Stimulated activated CD4-positive, alpha-beta T cell treated with anti-CD3 and anti-CD28 coated beads, Interleukin-2, amount 100 ng/mL, for 4 hours (primary cell): ENCODE measurements at places on chromosomes 2 and 18.

DNA sequence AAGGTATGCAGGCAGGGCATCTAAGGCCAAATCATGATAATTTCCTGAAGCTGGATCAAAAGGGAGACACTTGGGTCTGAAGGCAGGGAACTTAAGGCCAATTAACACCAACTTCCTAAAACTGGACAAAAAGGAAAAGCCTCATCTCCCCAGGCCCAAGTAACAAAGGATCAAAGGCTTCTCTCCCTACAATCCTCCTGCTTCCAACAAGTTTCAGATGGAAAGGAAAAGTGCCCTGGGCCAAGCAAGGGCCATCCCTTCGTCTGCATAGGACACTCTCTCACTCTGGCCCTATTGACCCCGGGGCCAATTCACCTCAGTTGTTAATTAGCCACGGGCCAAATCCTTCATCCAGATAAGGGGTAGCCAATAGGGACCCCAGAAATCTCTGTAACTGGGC is 1335.8 kb upstream of the CDH2 start:
- no peak for DNase-seq

GRCh38 chr2:232571026-232571474 is 20.6 kb downstream of the EIF4E2 start:
- DNase-seq, result no peak

GRCh38 chr2:196783431-196784094 is 15.9 kb downstream of the GTF3C3 start:
- no peak for DNase-seq

DNA sequence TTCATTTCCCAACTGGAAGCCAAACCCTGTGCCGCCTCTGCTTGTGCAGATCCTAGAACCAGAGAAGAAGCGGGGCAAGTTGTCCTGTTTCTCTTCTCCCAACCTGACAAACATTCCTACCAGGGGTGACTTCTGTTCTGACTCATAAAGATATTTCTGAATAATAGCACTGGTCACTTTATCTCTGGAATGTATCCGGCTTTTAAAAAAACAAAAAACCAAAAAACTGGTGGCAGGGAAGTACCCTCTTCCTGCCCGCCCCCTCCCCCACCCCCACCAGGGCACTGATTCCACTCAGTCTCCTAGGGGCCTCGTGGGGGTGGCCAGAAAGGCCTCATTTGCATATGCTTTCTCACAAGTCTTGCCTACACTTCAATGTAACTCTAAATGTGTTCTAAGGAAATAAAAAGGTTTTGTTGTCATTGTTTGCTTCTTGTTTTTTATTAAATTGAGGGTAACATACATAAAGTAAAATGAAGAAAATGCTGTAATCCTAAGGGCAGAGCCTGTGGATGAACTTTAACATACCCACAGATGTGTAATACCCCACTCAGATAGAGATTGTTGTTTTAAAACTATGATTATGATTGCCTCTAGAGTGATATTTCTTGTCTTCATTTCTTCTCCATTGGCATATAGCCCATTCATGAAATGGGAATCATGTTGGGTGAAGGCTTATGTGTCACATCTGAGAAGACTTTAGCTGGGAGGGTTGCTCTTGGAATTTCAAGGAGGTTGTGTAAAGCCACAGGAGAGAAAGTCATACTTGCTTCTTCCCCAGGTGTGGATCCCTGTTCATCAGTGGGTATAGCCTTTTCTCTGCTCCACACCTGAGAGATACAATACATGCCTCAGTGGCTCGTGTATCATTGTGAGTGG is 5.3 kb upstream of the FOSL2 start:
- DNase-seq, result no peak

- DNase-seq, result no peak
These were observed 165.6 kb downstream of the KLHL29 start for GRCh38 chr2:23550553-23550952.

- no peak for DNase-seq
These were observed 164.0 kb downstream of the HDAC4 start for GRCh38 chr2:239236808-239237205.

DNA sequence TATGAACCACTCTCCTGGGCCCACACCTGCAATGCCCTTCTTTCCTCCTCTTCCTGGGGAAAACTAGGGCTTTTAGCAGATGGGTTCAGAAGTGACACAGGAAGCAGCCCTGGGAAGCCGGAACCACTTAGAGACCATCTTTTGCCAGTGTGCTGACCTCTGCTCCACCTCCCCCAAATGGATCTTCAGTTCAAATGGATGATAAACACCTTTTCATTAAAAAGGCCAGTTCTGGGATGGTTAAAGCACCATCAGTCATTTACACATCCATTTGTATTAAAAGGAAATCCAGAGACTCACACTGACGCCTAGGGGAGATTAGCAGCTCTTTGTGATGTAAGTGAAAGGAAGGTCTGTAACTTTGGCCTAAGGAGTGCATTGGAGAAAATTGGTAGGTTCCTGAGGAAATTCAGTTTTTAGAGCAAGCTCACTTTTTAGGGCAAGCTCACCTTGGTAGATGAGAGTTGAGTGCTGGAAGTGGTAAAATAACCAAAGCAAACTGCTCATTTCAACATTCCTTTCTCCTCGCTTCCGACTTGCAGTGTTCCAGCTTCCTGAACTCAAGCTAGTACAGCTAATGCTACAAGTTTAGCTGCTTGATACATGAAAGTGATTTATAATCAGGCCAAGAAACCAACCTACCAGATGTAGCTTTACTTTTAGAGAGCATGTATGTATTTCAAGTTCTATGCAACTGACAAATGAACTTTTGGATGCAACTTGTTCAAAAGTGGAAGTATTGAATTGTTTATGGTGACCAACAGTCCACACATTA is 47.7 kb downstream of the ACTR2 start:
- no peak for DNase-seq

GRCh38 chr2:190670182-190670946 is 21.5 kb downstream of the NAB1 start:
- no peak for DNase-seq

DNA sequence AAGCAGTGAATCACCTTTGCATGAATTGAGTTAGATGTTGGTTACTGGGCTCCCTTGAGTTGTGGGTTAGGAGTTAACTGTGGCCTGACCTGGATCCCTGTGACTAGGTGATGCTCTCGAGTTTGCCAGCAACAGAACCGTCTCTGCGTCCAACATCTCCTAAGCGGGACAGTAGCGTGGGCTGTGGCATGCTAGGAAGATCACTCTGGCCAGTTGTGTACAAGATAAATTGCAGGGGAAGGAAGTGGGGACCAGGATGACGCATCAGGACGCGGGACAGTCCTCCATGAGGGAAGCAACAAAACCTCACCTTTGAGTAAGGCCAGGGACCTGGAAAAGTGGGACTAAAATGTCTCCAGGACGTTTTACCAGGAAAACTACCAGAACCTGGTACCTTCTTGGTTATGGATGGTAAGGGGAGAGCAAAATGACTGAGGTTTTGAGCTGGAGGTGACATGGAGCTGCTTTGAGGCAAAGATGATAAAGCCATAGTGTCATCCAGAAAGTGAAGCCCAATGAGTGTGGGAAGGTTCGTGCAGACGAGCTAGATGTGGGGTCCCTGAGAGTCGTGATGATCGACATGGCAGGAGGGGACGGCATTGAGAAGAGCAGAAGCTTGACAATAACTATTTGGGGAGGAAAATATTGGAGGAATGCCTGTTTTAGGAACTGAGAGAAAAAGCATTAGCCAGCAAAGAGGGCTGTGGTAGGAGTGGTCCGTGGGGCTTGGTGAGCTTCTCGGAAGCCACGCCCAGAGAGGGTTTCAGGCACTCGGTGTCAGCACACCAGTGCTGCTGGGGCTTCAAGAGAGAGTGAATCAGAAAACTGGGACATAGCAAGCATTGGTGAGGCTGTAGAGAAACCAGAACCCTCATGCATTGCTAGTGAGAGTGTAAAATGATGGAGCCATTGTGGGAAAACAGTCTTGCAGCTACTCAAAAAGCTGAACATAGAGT is 95.1 kb downstream of the SMAD7 start:
- no peak for DNase-seq

DNA sequence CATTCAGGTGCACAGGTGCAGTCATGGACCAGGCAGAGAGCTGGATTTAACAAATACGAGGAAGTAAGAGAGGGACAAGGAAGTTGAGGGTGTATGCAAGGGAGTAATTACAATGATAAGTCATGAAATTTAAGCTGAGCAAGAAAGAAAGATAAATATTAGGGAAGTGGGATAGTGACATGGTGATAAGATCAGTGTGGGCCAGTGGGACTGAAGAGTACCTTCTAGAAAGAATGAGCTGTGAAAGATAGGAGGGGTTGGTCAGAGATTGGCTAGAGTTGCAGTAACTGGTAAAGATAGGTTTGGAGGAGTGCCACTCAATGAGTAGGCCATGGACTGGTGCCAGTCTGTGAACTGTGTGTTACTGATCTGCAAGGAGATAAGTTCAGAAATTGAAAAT is 200.8 kb upstream of the SIX3 start:
- no peak for DNase-seq

DNA sequence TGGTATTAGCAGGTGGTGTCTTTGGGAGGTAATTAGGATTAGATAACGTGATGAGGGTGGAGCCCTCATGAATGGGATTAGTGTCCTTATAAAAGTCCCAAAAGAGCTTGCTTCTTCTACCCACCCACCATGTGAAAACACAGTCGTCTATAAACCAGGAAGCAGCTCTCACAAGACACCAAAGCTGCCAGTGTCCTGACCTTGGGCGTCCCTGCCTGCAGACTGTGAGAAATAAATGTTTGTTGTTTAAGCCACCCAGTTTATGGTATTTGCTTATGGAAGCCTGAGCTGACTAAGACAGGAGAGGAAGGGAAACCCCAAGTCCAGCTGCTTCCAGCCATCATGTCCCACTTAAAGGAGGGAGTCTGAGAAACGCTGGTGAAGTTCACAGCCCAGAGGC is 13.6 kb downstream of the ADI1 start:
- DNase-seq, result no peak

GRCh38 chr2:145654746-145655145 is 1134.8 kb upstream of the ZEB2 start:
- no peak for DNase-seq

DNA sequence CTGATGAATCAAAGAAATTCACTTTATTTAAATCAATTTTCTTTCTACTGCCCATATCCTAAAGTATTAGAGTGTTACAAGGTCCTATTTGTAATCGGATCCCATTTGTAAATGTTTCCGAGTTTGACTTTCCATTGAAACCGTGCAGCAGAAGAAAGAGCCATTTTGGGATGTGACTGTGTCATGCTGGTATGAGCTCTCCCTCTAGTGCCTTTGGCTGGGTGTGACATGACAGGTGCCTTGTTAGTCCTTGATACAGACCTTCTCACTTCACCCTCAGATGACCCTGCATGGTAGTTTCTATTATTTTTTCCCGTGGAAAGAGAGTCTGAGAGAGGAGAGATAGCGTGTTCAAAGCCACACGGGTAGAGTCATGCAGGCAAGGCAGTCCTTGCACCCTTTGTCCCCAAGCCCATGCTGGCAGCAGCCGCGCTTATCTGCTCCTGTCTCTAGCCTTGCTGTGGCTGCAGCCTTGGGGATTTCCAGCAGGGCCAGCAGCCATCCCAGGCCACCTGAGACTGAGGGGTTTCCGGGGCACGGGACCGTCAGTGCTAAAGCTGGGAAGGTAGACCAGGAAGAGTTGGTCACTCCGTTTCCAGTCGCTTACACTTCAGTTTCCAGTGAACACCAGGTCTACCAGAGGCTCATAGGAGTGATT is 21.4 kb downstream of the CHMP1B start:
- DNase-seq, result no peak

DNA sequence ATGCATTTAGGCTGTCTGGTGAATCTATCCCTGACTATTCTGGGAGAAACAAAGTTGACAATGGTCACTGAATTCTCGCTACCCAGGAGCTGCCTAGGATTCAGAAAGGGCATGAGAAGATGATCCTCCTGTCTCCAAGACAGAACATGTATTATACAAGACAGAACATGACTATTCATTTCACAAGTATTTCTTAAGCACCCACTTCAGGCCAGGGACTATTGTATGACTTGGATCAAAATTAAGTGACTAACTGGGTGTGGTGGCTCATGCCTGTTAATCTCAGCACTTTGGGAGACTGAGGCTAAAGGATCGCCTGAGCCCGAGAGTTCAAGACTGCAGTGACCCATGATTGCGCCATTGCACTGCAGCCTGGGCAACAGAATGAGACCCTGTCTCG is 235.8 kb upstream of the RAB12 start:
- no peak for DNase-seq

DNA sequence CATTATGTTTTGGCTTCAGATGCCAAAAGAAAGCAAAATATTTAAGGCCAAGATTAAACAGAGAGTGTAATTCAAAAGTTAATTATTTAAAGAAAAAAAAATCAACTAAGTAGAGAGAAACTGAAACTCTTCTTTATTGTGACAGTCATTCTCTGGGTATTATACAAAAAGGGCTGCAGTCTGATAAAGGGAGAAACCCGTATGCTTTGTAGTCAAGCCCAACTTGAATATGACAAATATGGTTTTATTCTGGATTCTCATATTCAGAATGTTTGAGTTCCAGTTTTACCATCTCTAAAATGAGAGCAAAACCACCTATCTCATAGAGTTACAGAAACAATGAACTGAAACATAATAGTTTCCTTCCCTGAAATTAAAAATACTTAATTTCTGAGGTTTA is 8.2 kb downstream of the CDH2 start:
- DNase-seq, result no peak

DNA sequence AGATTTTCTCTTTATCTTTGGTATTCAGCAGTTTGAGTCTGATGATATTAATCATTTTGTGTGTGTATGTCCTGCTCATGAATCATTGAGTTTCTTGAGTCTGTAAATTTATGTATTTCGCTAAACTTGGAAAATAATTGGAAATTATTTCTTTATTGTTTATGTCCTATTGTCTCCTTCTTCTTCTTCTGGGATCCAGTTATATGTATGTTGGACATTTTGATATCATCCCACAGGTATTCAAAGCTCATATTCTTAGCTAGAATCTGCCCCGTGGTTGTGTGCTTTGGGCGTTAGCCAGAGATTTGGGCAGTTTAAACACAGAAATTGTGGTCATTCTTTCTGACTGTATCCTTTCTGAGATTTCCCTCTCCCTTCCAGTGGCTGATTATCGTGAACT is 243.0 kb upstream of the SPRED2 start:
- no peak for DNase-seq

DNA sequence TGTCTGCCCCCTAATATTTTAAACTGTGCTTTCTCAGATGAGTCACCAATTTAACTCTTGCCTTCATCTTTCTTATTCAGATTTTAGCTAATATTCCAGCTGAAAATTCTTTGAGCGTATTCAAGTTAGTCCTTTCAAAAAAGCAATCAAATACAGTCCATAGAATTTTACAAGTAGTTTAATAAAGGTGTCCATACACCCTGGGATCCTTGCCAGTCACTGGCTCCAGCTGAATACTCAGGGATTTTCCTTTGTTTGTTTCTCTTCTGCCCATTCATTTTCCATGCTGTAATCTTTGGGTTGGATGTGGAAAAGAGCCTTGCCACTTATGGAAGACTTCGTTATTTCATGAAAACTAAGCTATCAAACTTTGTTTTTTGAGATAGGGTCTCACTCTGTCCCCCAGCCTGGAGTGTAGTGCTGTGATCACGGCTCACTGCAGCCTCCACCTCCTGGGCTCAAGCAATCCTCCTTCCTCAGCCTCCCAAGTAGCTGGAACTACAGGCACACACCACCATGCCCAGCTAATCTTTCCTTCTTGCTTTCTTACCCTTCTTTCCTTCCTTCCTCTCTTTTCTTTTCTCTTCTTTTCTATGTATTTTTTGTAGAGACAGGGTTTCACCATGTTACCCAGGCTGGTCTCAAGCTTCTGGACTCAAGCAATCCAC is 34.0 kb downstream of the VSNL1 start:
- DNase-seq, result no peak
